ENCODE measurements at places on chromosomes 6 and 20.

DNA sequence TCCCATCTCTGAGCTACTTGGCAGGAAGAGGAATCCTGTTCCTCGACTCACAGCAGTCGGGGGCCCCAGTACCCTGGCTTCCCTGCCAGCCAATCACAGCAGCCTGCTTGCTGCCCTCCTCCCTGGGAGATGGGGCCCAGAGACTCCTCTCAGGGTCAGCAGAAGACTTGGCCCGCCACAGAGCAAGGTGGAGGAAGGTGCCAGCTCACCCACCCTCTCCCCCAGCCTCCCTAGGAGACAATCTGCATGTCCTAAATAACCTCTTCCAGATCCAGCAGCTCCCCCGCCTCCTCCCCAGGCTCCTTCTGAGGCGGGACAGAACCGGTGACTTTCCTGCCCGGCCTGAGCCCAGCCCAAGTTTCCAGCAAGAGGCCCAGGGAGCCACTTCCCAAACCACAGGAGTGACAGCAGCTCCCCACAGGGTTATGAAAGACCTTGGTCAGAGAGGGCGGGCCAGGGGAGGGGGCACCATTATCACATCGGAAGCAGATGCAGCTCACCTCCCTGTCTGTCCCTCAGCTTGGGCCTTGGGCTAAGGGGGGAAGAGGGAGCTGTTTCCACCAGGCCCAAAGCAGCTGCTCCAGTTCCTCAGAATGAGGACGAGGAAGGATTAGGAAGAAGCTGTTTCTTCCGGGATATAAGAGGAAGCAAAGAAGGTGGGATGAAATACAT lies 2.3 kb downstream of the CCND3 start:
- no peak for DNase-seq

GRCh38 chr20:1652960-1653359 lies 4.6 kb downstream of the SIRPG start:
- DNase-seq = no peak

DNA sequence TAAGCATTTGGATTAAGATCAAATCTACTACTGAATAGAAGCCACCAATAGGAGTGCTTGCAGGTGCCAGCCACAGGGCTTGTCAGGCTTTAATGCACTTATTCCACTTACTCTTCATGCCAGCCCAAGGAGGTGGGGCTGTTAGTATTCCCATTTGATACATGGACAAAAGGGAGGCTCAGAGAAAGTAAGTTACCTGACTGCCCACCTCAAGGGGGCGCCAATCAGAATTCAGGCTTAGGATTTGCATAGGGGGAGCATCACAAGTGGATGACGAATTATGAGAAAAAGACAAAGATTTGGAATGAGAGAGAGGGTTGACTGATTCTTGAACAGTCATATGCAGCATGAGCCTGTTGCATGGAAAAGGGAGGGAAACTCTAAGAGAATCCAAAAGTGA lies 188.4 kb upstream of the TSHZ2 start:
- DNase-seq = no peak

DNA sequence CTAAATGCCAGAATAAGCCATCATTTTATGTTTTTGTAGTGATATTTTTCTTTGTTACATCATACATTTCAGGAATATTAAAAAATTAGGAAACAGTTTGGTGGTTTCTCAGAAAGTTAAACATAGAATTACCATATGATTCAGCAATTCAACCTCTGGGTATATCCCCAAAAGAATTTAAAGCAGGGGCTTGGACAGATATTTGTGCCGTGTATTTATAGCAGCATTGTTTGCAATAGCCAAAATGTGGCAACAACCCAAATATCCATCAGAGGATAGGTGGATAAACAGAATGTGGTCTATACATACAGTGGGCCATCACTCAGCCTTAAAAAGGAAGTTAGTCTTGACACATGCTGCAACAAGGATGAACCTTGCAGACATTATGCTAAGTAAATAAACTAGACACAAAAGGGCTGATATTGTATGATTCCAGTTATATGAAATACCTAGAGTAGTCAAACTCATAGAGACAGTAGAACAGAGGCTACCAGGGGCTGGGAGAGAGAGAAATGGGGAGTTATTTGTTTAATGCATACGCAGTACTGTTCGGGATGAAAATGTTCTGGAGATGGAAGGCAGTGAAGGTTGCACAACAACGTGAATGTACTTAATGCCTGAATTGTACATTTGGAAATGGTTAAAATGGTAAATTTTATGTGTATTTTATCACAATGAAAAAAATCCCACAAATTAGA lies 18.9 kb upstream of the TRAF3IP2 start:
- DNase-seq = no peak

- DNase-seq = no peak
These were observed 13.7 kb downstream of the PSMB9 start for GRCh38 chr6:32867554-32868256.

DNA sequence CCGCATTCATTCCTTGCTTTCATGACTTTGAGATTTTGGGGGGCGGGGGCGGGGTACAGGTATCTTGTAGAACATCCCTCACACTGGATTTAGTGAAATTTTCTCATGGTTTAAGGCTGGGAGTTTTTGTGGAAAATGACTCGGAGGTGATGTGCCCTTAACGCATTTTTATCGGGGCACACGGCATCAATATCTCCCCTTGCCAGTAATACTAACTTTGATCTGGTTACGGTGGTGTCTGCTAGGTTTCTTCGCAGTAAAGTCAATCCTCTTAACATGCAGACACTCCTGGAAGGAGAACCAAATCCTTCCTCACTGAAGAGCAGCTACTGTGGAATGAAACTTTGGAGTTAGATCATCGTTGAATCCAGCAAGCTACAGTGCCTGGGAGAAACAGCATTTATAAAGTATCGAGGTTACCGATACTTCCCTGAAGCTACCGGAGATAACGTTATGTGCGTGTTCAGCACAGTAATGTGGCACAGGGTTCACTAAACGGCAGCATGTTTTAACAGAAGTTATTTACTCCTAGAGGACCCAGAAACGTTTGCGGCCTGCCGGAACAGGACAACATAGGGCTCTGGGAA lies 1.2 kb upstream of the DYNLRB1 start:
- no peak for DNase-seq

- no peak for DNase-seq
These were observed 123.8 kb downstream of the TAF4 start for GRCh38 chr20:61941721-61942405.

- DNase-seq = no peak
These were observed 210.8 kb upstream of the EXOC2 start for GRCh38 chr6:903761-904160.

DNA sequence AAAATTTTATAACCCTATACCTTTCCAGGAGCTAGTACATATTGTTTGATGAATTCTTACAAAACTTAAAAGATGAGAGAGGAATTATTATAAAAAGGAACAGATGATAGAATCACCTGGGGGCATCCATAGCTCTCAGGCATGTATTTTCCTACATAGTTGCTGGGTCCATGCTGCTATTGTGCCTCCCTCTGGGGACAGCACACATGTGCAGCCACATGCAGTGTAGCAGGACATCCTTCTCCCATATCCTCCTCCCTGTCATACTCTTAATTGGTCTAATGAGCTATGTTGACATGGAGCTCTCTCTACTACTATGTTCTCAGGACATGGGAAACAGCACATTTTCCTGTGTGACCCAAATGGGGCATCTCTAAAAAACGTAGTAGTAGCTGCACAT lies 898.2 kb upstream of the MAP3K7 start:
- DNase-seq = no peak

DNA sequence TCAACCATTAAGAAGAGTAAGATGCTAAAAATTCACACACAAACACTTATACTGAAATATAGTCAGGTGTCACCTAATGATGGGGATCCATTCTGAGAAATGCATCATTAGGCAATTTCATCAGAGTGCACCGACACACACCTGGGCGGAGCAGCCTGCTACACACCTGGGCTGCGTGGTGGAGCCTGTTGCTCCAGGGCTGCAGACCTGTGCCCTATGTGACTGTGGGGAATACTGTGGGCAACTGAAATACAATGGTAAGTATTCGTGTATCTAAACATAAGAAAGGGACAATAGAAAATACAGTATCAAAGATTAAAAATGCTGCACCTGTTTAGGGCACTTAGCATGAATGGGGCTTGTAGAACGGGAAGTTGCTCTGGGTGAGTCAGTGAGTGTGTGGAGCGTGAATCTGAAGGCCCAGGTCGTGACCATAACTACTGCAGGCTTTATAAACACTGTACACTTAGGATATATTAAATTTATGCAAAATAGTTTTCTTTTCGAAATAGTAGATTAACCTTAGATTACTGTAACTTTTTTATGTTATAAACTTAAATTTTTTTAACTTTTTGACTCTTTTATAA lies 124.4 kb upstream of the AFDN start:
- no peak for DNase-seq

GRCh38 chr6:12717356-12717755 lies 789 bp downstream of the PHACTR1 start:
- no peak for DNase-seq

DNA sequence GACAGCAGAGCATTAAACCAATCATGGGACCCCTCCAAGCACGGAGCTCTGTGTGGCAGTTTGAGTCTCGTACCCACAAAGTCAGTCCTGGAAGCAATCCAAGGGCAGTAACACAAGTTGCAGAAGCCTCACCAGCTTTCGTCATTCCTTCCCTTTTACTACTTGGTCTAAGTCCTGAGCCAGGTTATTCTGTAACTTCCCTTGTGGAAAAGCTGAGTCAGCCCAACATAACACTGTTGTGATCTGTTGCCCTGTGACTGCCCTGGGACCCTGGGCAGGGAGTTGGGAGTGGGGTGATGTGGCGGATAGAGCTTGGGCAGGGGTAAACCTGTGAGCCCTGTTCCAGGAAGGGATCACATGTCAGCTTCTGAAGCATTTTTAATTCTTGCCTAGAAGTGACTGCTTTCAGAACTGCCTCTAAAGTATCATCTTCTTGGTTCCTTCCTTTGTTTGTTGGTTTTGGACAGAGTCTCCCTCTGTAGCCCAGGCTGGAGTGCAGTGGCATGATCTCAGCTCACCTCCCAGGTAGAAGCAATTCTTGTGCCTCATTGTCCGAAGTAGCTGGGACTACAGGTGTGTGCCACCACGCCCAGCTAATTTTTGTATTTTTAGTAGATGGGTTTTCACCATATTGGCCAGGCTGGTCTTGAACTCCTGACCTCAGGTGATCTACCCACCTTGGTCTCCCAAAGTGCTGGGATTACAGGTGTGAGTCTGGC lies 183.7 kb upstream of the JAG1 start:
- no peak for DNase-seq

DNA sequence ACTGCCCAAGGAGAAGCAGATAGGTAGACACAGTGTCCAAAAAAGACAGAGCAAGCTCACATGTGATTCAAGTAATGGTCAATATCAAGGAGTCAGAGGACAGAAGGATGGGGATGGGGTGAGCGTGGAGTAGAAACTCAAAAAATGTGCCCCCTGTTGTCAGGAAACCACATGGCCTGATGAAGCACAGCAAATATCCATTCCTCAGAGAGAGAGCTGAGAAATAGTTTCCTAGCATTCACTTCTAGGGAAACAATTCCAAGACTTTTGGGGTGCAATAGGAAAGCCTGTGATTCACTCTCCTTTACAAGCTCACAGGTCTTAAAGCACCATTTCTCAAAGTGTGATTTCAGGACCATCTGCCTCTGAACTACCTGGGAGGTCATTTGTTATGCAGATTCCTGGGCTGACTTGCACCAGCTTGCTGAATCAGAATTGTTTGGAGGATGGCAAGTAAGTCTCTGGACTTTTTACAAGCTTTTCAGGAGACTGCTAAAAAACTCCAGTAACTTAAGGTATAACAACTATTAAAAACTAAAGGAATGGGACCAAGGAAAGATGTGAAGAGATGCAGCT lies 432.8 kb downstream of the HDGFL1 start:
- no peak for DNase-seq

- DNase-seq = no peak
These were observed 130.1 kb upstream of the DOK5 start for GRCh38 chr20:54345301-54345724.

DNA sequence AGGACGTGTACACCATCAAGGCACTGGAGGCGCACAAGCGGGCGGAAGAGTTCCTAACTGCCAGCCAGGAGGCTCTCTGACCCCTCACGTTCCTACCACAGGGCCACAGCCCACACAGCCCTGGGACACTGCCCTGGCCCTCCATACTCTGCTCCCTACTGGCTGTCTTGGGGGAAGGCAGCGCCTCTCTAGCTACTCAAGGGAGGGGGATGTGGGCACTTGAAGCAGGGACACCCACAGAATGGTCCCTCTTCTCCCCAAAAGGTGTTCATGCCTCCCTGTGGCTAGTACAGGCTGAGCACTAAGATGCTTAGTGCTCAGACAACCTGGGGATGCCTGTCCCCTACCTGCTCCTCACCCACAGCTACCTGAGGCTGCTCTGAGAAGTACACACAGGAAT lies 2.5 kb downstream of the MEA1 start:
- DNase-seq = no peak

DNA sequence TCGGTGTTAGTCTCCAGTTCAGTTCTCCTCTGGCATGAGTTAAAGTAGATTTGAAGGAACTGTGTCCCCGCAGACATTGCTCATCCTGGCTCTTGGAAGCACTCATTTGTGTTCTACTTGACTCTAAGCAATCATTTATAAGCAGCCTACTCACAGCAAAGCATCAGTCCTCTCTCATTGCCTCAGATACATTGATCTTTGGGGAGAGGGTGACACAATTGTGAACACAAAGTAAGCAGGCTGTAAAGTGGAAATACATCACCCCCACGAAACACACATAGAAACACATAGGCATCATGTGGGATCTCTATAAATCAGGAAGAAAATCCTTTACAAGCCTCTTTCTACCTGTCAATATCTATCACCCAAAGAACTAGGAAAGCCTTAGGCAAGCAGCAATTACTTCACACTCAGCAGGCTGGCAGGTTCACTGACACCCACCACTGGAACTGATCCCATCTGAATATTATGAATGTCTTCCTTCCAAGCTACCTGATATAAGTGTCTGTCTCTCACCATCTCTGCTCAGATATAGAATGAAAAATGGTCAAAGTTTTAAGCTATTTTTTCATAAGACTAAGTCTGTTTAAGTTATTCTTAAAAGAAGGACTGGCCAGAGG lies 675.8 kb downstream of the HACE1 start:
- DNase-seq = no peak

GRCh38 chr20:15047042-15047441 lies 709.6 kb upstream of the FLRT3 start:
- no peak for DNase-seq

DNA sequence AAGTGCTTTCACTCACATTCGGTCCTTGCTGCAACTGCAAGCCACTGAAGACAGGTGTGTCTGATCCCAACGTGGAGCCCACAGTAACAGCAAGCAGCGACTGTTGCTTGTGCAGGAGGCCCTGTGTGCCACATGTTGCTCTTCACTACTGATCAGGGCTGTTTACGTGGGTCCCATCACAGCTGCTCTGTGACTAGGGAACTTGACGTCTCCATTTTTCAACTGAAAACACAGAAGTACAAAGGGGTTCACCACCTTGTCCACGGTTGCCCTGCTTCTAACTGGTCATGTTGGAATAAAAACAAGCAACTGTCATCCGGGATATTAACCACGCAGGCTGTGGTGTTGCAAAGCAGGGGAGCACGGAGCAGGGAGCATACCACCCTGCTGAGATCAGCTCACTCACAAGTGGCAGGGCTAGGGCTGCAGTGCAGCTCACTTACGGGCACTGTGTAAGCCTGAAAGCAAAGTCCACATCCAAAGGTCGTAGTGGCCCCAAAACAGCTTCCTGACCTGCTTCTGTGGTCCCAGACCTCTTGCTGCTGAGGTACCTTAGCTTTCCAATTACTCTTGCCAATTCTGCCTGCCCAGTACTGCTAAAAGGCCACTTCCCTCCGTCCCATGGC lies 105.8 kb upstream of the DUSP22 start:
- no peak for DNase-seq

Measured in activated CD8-positive, alpha-beta memory T cell treated with anti-CD3 and anti-CD28 coated beads for 4 hours (primary cell).